Colonic mucosa (tissue), 4 donors: ENCODE measurements at places on chromosomes 7 and 10. TPM values are rescaled to one million over a fixed set of nuclear protein-coding genes. Genes with fewer than 3 reads are reported as not detected.

GRCh38 chr10:13998163-13998835, 332.4 kb downstream of the FRMD4A start:
- no peak for DNase-seq

GRCh38 chr7:120988591-120989256, at the start of gene CPED1:
CPED1 (plus strand) TSS chr7:120988711; CDS start chr7:120989622, 911 bp downstream.
- DNase-seq = peak; percentile 73

Gene CXCL12
- total RNA-seq = 56.2 TPM

DNA sequence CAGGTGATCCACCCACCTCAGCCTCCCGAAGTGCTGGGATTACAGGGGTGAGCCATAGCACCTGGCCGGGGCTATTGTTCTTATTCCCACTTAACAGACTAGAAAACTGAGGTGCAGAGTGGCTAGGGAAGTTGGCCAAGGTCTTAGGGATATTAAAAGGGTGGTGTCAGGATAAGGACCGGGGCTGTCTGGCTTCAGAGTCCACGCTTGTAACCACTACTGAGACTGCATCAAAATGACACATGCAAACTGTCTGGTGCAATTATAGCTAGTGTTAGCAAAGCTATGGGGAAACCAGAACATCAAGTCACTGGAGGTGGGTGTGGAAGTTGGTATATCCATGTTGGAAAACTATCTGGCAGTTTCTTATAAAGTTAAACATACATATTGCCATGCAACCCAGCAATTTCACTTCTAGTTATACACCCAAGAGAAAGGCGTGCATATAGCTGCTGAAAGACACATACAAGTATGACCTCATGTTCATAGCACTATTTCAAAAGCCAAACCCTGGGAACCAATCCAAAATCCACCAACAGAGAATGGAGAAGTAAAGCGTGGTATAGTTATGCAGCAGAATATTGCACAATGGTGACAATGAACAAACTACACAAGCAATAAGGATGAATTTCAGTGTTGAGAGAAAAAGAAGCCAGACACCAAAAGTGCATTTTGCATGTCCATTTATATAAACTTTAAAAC, 33.9 kb upstream of the EEPD1 start:
- DNase-seq = peak; percentile 69

DNA sequence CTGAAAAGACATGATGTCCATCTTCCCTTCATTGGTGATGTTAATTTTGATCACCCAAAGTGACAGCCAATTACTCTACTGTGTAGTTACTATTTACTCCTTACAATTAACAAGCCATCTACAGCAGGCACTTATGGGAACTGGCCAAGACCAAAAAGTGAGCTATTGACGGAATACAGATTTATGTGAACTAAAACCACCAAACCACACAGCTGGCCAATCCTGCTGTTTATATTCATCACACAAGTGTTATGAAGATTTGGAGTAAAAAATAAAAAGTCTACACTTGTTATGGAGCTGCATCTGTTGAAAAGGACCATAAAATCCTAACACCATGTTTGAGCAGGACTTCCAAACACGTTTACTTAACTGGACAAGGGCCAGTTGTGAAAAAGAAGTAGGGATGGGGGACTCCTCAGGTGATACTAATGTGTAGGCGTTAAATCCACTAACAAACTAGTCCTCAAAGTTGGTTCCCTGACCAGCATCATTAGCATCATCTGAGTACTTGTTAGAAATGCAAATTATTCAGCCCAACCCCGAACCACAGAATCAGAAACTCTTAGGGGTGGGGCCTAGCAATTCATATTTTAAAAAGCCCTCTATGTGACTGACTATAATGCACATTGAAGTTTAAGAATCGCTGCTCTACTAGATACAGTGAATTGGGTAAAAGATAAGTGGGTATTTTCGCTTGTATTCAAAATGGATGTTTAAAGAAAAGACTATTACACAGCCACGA, 11.6 kb downstream of the MCMBP start:
- no peak for DNase-seq

- peak; percentile 30 for DNase-seq
Measured at GRCh38 chr7:130141884-130142653, 63.1 kb downstream of the TMEM209 start.

DNA sequence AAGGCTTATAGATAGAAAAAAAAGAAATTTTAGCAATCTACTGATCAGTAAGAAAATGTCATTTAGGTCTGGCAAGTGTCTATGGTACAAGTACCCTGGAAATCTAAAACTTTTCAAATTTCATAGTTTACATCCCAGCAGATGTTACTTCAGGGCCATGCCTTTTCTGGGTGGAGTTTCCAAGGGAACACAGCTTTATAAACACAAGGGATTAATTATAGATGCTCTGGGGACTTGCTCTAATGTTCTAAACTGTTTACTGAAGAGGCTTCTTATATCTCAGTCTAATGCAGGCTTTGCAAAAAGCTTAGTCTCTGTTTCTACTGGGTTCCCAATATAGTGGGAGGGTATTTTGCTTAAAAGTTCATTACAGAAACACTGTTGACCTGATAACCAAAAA, 3.1 kb downstream of the CD36 start:
- DNase-seq = no peak

Gene PODXL
- 14.6 TPM for total RNA-seq

DNA sequence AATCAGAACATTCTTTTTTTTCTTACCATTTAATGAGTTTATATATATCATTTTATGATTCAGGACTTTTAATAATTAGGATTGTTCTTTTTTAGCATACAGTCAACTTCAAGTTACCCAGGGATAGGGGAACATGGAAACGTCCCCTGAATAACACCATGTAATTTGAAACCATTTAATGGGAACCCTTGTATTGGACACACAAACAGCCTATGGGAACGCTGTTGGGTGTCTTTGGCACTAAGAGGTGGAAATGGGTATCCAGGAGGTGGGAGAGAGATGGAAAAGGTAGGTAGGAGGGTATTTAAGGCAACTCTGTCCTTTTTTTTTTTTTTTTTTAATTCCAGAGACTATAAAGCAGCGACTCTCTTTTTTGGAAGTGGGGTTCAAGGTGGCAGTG, 2.6 kb downstream of the LUC7L2 start:
- no peak for DNase-seq

DNA sequence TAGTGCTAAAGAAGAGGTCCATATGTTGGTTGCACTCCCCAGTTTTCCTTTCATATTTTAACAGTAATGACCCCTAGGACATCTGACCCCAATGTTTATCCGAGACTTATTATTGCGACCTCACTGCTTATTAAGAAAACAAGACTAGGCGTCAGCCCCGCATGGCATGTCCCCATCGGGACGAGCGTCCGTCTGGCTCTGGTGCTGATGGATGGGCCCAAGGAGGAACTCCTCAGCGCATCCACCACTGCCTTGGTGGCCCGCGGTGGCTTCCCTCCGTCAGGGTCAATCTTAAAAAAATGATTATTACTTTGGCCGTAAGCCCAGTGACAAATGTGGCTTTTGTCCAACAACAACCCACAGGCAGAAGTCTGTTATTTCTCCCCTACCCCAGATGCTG, 40.1 kb upstream of the CXCL12 start:
- no peak for DNase-seq

DNA sequence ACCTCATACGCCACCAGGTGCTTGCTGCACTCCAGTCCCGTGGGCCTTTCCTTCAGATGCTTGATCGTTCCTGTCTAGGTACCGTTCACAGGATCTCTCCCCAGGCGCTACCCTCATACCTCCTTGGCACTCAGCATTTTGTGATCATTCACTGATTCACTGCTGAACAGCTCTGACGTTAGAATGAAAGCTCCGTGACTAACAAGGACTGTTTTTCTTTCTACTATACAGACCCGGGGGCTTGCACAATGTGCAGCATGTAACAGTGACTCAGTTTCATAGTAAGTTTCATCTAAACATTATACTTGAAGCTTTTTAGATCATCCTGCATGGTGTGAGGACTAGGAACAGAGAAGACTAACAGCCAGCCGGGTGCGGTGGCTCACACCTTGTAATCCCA, 20.6 kb downstream of the KIN start:
- no peak for DNase-seq

Gene MLXIPL
- 15.7 TPM for total RNA-seq

DNA sequence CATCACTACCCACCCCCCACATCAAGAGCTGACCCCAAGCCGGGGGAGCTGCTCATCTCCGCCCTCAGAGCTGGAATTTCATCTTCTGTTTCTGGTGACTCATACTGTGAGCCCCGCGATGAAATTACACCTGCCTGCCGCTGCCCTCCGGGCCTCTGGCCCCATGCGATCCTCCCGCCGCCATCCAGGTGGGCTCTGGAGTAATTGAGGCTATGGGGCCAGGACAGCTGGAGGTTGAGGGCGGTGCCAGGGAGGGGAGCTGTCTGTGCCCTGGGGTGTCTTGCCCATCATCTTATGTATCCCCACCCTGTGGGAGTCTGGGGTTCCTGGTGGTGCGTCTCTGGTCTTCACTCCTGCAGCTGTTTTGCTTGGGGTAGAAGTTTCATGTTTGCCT, 9.0 kb downstream of the GTF2IRD1 start:
- no peak for DNase-seq

Gene ACHE
- 5.3 TPM for total RNA-seq
